ENCODE measurements at places on chromosomes 3 and 15.

GRCh38 chr15:73840771-73841170, 32.6 kb upstream of the TBC1D21 start:
- DNase-seq: no peak

DNA sequence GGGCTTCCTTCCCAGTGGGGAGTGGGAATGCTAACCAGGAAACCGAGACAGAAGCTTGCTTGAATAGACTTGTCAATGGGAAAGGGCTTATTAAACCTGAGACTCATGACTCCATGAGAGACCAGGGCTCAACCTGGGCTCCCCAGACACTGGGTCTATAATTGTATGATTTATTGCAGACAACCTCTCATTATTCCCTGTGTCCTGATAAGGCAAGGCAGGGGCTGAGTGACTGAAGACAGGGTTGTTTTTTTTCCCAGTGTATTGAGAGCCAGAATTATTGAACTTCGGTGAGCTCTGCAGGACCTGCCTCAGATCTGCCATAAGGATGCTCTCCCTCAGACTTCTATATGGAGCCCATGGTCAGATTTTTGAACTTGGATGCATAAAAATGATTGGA, 79.5 kb upstream of the KLHL25 start:
- DNase-seq: no peak

DNA sequence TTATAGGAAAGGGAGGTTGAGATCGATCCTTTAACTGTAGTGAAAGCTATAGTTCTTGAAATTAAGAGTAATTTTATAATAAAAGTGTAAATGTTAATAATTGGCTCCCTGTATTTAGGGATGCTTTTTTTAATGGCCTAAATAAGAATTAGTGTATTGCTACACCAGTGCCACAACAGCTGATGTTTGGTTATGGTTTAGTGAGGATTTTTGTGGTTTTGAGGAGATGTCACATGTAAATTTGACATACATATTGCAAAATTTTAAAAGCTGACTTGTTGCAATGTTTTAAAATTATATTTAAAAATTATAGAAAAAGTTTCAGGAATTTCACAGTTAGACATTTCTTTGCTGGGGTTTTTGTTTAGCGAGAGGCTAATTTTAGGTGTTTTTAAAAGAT, 3.9 kb downstream of the TSC22D2 start:
- no peak for DNase-seq

DNA sequence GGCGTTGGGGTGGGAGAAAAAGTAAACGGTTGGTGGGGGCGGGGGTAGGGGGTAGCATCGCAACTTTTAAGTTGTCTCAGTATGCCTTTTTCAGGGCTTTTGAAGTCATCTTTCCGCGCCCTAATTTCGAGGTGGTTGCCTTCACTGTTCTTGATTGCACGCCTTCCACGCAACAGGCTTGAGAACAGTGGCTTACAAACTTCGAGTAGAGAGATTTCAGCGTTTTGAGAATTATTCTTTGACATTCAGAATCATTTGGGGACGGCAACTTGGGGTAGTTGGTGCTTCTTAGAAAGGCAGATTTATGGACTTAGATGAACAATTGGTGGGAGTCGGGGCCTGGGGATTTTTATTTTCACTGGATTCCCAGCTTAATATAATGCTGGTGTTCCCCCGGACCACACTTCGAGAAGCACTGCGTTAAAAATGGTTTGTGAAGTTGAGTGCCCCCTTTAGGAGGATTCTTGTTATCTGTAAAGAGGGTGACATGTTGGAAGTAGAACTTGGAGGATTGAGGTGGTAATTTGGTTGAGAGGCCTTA, 880 bp downstream of the PPP4R2 start:
- DNase-seq: peak; percentile 23

DNA sequence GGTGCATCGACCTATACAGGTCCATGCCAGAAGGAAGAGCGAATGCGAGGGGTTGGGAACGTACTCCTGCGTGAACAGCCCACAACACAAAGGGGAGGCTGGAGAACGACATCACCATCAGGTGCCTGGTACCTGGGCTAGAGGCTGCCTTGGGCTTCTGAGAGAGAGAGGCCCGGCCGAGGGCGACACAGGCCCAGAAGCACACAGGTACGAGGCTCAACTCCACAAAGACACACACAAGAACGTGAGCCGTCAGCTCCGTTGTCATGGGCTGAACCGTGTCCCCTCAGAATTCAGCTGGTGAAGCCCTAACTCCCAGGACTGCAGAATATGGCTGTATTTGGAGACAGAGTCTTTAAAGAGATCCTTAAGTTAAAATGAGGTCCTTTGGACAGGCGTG, 134.3 kb downstream of the ATP10A start:
- DNase-seq: no peak

GRCh38 chr15:99635794-99636193, 70.0 kb downstream of the MEF2A start:
- DNase-seq: no peak

All from amygdala (tissue), 56 donors.